ENCODE measurements at places on chromosomes 12 and 14.

DNA sequence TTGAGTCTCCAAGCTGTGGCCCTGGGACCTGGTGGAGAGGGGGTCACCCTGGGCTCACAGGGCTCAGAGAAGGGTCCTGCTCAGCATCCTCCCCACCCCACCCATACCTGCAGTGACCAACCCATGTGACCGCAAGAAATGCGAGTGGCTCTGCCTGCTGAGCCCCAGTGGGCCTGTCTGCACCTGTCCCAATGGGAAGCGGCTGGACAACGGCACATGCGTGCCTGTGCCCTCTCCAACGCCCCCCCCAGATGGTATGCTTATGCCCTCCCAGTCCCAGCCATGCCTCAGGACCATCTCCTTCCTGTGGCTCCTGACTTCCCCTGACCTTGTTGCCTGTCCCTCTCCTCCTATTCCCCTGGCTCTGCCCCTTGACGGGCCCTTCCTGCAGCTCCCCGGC is 6.7 kb upstream of the NXPH4 start:
- H3K36me3 ChIP-seq, result peaks cover 4% of the 10 kb centered on the region
- no peak for DNase-seq
- peaks cover 16% of the 10 kb centered on the region for H3K4me1 ChIP-seq
- no peak overlapping the region for H3K4me3 ChIP-seq

DNA sequence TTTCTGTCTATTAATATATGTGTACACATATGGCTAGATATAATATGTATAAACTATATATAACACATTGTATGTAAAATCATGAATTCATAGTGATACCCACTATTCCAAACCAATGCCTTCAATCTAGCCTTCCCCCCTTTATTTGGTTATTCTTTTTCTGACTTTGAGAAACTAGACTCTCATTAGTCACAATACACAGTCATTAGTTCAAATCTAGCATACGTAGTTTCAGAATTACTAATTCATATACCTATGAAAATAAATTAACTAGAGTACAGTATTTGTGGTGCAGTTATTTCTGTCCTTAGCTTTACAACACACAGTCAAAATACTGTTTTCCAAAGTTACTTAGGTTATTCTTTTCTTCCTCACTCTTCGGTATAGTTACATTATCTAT is 268.2 kb downstream of the DPF3 start:
- DNase-seq, result no peak
- no peaks in the 10 kb centered on the region for H3K36me3 ChIP-seq
- H3K27me3 ChIP-seq, result no peaks in the 10 kb centered on the region
- H3K4me3 ChIP-seq, result no peak overlapping the region
- no peaks in the 10 kb centered on the region for H3K4me1 ChIP-seq
- no peak overlapping the region for H3K27ac ChIP-seq

GRCh38 chr14:101960225-101960624 is 4.1 kb upstream of the DYNC1H1 start:
- H3K4me1 ChIP-seq, result peaks cover 10% of the 10 kb centered on the region
- no peak for DNase-seq
- no peak overlapping the region for H3K4me3 ChIP-seq

DNA sequence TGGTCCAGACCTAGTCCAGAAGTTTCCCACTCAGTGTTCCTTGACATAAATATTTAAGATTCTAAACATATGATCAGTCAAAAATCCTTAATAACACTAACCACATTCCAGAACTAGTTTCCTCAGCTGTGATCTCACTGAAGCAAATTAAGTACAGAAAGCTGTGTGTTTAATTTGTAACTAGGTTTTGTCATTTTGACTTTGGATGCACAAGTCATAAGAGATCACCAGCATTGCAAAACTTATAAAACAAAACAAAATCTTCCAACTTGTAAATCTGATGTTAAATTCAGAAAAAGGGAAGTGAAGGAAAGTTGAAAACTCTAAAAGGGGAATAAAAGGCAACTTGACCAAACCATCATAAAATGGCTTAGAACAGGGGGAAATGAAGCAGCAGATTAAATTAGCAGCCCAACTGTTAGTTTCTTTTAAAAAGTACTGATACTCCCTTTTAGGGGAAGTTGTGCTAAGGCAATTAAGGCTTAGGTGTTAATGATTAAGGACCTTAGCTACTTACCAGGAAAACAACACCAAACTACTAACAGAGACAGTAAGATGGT is 56.6 kb downstream of the SH2B3 start:
- peaks cover 6% of the 10 kb centered on the region for H3K36me3 ChIP-seq
- no peak for DNase-seq
- H3K4me1 ChIP-seq, result peaks cover 9% of the 10 kb centered on the region
- H3K27me3 ChIP-seq, result no peaks in the 10 kb centered on the region

GRCh38 chr12:53698948-53699677 is 23.2 kb upstream of the ATP5MC2 start:
- H3K27ac ChIP-seq, result no peak overlapping the region
- no peak overlapping the region for H3K4me3 ChIP-seq
- no peak for DNase-seq
- peaks cover 12% of the 10 kb centered on the region for H3K27me3 ChIP-seq
- H3K36me3 ChIP-seq, result no peaks in the 10 kb centered on the region
- peaks cover 27% of the 10 kb centered on the region for H3K4me1 ChIP-seq
